Small intestine (tissue), 16 donors: ENCODE measurements at places on chromosomes 6 and 20.

GRCh38 chr6:96990462-96990861 is 65.9 kb downstream of the KLHL32 start:
- H3K27me3 ChIP-seq, result no peaks in the 10 kb centered on the region
- no peak overlapping the region for H3K27ac ChIP-seq
- no peaks in the 10 kb centered on the region for H3K4me1 ChIP-seq
- DNase-seq, result no peak

DNA sequence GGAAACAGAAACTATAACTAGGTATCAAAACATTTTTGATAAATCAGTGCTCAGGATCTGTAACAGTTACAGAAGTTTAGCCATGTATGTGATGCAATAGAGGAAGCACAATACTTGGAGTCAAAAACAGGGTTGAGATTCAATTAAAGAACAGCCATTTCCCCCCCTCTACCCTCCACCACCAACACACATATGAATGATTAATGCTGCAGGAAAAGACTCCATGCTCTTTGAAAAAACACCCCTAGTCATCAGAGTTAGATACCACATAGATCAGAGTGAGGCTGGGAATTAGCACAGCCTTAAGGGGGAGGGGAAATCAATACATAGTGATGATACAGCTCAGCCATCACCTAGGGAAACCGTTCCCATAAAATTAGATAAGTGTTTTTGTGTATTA is 108.9 kb upstream of the EMILIN3 start:
- H3K4me3 ChIP-seq, result no peak overlapping the region
- H3K27me3 ChIP-seq, result no peaks in the 10 kb centered on the region
- peaks cover 6% of the 10 kb centered on the region for H3K36me3 ChIP-seq
- DNase-seq, result peak; percentile 7
- no peak overlapping the region for H3K27ac ChIP-seq

- no peak overlapping the region for H3K27ac ChIP-seq
- no peak for DNase-seq
- H3K4me1 ChIP-seq, result no peaks in the 10 kb centered on the region
- no peak overlapping the region for H3K4me3 ChIP-seq
Measured at GRCh38 chr20:57498425-57499400, 26.2 kb downstream of the CTCFL start.

- H3K4me1 ChIP-seq, result no peaks in the 10 kb centered on the region
- H3K4me3 ChIP-seq, result no peak overlapping the region
- DNase-seq, result no peak
- peaks cover 17% of the 10 kb centered on the region for H3K36me3 ChIP-seq
Measured at GRCh38 chr6:7604506-7604905, 14.5 kb downstream of the SNRNP48 start.

DNA sequence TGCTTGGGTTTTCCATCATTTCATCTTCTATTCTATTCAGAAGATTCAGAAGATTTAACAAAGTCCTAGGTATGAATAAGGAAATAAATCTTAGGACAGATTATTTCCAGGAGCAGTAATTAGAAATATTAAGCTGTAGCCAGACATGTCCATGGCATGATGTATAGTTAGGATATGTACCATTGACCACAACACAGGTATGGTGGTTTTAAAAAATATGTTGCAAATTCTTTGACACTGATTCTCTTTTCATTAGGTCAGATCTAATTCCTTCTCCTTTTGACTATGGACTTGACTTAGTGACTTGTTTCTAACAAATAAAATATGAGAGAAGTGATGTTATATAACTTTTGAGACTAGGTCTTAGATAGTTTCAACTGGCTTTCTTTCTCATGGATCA is 23.5 kb upstream of the PDE7B start:
- H3K4me3 ChIP-seq, result no peak overlapping the region
- DNase-seq, result no peak
- no peaks in the 10 kb centered on the region for H3K36me3 ChIP-seq

- H3K4me1 ChIP-seq, result no peaks in the 10 kb centered on the region
- no peak overlapping the region for H3K4me3 ChIP-seq
- no peak for DNase-seq
- H3K36me3 ChIP-seq, result no peaks in the 10 kb centered on the region
- no peak overlapping the region for H3K27ac ChIP-seq
- H3K27me3 ChIP-seq, result no peaks in the 10 kb centered on the region
Measured at GRCh38 chr6:232982-233640, 59.2 kb upstream of the DUSP22 start.

GRCh38 chr6:40916845-40917244 is 122.2 kb downstream of the UNC5CL start:
- no peaks in the 10 kb centered on the region for H3K36me3 ChIP-seq
- DNase-seq, result no peak
- no peaks in the 10 kb centered on the region for H3K4me1 ChIP-seq
- no peaks in the 10 kb centered on the region for H3K27me3 ChIP-seq
- H3K4me3 ChIP-seq, result no peak overlapping the region
- H3K27ac ChIP-seq, result no peak overlapping the region

GRCh38 chr20:37932919-37933318 is 30.0 kb downstream of the VSTM2L start:
- H3K27me3 ChIP-seq, result peaks cover 4% of the 10 kb centered on the region
- no peaks in the 10 kb centered on the region for H3K36me3 ChIP-seq
- no peak overlapping the region for H3K4me3 ChIP-seq
- DNase-seq, result no peak
- no peak overlapping the region for H3K27ac ChIP-seq

DNA sequence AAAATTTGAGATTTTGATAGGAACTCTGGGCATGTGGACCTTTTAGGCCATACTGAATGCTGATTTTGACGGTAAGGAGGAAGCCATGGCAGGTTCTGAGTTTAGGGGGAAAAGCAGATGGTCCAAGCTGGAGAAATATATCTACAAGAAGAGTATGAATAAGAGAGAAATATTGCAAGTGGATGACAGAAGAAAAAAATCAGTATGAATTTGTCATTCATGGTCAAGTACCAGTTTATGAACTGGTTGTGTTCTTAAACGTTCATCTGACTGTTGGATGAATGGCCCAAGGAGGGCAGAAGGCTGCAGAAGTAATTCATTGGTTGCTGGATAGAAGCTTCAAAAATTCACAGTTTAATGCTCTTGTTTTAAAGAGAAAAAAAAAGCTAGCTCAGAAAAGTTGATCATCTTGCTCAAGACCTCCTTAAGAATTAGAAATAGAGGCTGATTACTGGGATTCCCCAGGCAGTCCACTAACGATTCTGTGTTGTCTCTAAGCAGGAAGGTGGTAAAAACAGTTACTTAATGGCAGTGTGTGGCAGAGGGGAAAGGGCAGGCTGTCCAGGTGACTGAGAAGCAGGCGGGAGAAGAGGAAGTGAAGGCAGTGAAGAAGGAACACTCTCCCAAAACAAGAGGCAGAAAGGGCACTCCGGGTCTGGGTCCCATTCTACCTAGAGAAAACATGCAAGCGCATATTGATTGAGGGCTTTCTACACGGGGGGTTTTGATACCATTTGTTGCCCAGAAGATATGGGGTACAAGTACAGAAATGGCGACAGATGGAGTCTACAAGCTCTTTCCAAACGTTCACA is 2.0 kb upstream of the DUSP22 start:
- H3K27ac ChIP-seq, result no peak overlapping the region
- no peak overlapping the region for H3K4me3 ChIP-seq
- peaks cover 7% of the 10 kb centered on the region for H3K4me1 ChIP-seq

- H3K27me3 ChIP-seq, result no peaks in the 10 kb centered on the region
- H3K36me3 ChIP-seq, result no peaks in the 10 kb centered on the region
- H3K4me3 ChIP-seq, result no peak overlapping the region
- no peak overlapping the region for H3K27ac ChIP-seq
- H3K4me1 ChIP-seq, result no peaks in the 10 kb centered on the region
Measured at GRCh38 chr20:49560186-49560585, 7.8 kb downstream of the PTGIS start.

- no peaks in the 10 kb centered on the region for H3K27me3 ChIP-seq
- H3K4me1 ChIP-seq, result peaks cover 8% of the 10 kb centered on the region
- H3K4me3 ChIP-seq, result peak overlapping the region; percentile 98
- H3K27ac ChIP-seq, result peak overlapping the region; percentile 100
- H3K36me3 ChIP-seq, result no peaks in the 10 kb centered on the region
Measured at GRCh38 chr6:151389618-151390275, 1.6 kb downstream of the ZBTB2 start.

GRCh38 chr6:81557811-81558210 is 194.7 kb downstream of the TENT5A start:
- no peak for DNase-seq
- no peaks in the 10 kb centered on the region for H3K4me1 ChIP-seq
- no peak overlapping the region for H3K27ac ChIP-seq
- H3K27me3 ChIP-seq, result no peaks in the 10 kb centered on the region

DNA sequence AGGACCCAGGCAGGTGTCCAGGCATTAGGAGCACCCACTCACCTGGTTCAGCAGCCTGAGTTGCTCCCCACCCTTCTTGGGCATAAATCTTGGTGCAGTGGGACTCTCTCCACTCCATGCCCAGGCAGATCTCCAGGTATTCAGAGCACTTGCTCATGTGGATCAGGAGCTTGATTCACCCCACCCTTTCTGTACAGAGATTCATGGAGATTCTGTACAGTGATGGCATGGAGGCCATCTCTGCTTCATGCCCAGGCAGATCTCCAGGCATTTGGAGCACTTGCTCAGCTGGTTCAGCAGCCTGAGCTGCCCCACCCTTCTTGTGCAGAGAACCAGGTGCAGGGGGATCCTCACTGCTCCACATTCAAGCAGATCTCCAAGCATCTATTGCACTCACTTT is 44.1 kb downstream of the BEND6 start:
- no peak overlapping the region for H3K27ac ChIP-seq
- no peaks in the 10 kb centered on the region for H3K36me3 ChIP-seq
- H3K27me3 ChIP-seq, result no peaks in the 10 kb centered on the region
- no peak overlapping the region for H3K4me3 ChIP-seq
- DNase-seq, result no peak

DNA sequence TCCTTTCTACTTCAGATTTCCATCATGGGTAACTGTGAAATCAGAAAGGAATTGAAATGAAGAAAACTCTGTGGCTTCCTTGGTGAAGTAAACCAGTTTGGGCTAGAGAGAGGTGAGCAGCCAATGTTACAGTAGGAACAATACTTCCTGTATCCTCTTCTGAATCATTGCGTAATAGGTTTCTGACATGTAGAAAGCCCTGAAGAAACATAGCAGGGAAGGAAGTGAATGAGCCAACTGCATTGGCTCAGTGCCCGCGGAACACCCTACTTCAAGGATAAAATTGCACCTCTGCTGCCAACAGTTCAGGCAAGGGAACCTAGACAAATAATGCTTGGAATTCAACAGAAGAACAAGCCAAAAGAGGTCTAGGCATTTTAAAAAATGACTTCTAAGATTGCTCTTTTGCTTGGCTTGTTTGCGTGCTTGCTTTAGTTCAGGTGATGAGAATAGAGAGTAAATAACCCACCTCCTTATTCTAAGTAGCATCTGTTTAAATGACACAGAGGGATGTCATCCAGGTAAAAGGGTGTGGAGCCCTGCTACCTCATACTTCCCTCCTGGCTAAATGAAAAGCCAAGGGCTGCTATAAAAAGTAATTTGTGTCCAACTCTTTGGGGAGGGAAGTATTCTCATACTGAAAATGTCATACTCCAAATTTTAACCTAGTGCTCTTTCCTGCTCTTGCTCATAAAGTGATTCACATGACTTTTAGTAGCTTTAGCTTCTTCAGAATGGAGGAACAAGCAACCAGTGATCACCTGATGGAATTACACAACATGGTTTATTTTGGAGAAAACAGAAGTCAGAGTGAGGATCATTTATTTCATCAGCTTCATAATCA is 30.0 kb upstream of the AKIRIN2 start:
- H3K36me3 ChIP-seq, result no peaks in the 10 kb centered on the region
- no peak overlapping the region for H3K4me3 ChIP-seq
- peaks cover 2% of the 10 kb centered on the region for H3K4me1 ChIP-seq
- H3K27me3 ChIP-seq, result no peaks in the 10 kb centered on the region
- peak overlapping the region; percentile 23 for H3K27ac ChIP-seq

GRCh38 chr6:105817370-105817769 is 268.8 kb upstream of the PRDM1 start:
- H3K4me3 ChIP-seq, result no peak overlapping the region
- peaks cover 6% of the 10 kb centered on the region for H3K4me1 ChIP-seq

DNA sequence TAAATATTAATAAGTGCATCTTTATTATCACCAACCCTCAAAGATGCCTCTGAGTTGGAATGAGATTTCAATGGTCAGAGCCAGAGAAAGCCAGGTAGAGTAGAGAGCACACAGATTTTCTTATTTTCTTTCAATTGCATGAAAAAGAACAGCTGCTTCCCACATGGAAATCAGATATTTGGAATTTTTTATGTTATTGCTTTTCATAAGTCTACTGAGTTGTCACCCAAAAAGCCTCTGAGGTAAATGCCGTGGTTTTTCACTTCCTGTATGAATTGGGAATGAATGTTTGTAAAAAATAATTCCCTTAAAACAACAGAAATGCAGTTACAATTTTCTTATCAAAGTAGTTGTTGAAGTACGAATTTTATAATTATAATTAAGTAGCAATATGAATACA is 563.1 kb downstream of the RFPL4B start:
- no peak for DNase-seq
- no peak overlapping the region for H3K27ac ChIP-seq
- no peaks in the 10 kb centered on the region for H3K27me3 ChIP-seq
- no peaks in the 10 kb centered on the region for H3K4me1 ChIP-seq

DNA sequence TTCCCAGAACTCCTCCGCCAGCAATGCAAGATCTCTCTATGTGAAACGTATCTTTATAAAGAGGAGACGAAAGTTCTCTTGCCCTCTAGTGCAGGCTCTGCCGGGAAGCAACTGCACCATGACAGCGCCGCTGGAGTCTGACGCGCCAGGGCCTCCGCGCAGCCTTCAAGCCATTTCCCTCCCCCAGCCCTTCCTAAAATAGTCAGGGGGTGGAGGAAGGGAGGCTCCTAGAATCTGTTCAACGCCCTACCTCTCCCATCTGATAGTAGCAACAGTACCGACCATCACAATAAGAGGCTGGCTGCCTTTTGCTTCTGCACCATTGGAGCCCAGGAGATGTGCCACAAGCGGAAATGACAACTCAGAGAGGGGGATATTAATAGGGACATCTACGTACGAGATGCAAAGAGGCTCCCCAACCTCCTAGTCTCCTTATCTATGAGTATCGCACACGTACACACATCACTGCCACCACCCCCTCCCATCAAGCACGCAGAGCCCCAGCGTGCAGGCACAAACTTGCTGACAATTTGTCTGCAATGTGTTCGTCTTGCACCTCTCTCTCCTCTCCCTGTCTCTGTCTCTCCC is 1.0 kb downstream of the SYNE1 start:
- DNase-seq, result no peak
- peaks cover 5% of the 10 kb centered on the region for H3K27me3 ChIP-seq
- H3K4me3 ChIP-seq, result peak overlapping the region; percentile 21
- no peaks in the 10 kb centered on the region for H3K36me3 ChIP-seq
- no peaks in the 10 kb centered on the region for H3K4me1 ChIP-seq

- no peak for DNase-seq
- H3K4me3 ChIP-seq, result no peak overlapping the region
- no peaks in the 10 kb centered on the region for H3K4me1 ChIP-seq
- H3K27ac ChIP-seq, result no peak overlapping the region
Measured at GRCh38 chr6:16440636-16441212, 202.3 kb downstream of the GMPR start.
